ENCODE measurements at places on chromosomes 6 and 20. TPM values are rescaled to one million over a fixed set of nuclear protein-coding genes. Genes with fewer than 3 reads are reported as not detected.

DNA sequence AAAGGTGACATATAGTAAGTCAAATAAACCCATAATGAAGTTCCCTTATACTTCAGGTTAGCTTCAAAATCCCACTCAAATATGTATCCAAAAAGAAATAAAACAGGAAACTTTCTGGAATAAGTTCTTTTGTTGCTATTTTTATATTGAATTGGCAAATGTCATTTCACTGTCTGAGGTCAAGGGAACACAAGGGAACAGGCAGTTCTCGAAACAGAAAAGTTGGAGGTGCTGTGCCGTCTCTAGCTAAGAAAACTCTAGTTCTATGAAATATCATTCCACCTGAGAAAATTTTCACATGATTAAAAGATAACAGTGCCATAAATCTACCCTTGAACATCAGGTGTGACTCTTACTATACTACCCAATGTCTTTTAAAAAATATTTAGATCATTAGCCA is 358.5 kb downstream of the PRKN start:
- no peak for DNase-seq

DNA sequence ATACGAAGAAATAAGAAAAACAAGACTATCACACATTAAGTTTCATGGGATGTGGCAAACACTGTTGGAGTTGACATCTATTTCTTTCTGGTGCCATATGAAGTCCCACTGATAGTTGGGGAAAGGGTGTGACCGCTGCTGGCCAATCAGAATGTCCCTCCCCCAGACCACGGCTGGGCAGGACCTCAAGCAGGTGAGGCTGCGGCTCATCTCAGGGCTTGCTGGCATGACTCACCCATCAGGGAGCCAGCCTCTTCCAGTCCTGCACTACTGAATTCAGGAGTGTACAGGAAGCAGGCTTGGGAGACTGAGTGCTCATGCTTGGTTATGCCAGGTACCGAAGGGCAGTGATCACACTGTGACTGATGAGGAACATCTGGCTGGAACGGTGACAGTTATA is 18.9 kb downstream of the PREP start:
- DNase-seq, result no peak

GRCh38 chr6:44630125-44631028 is 242.9 kb downstream of the CDC5L start:
- DNase-seq, result peak; percentile 63

GRCh38 chr6:123636282-123636681 is 468 bp downstream of the TRDN start:
- no peak for DNase-seq

DNA sequence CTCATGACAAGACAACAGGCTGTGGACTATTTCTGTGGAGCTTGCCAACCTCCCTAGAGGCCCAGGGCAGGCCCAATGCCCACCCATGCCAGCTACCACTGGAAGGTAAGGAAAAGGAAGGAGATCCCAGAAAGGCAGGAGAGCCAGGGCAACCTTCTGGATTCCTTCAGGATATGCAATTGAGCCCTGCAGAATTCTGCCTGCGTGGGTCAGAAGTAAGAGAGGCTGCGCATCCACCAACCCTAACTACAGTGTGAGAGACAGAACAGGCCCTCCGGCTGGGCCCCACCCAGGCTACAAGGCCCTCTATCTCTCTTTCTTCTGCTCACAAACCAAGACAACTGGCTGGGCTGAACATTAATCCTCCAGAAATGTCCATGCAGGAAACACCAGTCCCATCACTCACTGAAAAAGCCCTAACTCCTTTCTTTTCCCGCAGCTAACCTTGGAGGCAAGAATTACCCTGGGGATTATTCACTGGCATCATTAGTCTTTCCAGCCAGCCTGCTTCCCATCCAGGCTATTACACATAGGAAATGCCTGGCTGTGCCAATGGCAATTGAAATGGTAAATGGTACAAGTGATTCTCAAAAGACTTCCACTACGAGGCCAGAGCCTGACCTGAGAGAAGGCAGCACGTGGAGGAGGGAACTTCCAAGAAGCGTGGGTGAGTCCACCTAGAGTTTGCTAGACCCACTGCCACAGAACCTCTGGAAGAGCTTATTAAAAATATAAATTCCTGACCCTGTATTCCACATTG is 15.2 kb downstream of the MAP1LC3A start:
- DNase-seq, result no peak

DNA sequence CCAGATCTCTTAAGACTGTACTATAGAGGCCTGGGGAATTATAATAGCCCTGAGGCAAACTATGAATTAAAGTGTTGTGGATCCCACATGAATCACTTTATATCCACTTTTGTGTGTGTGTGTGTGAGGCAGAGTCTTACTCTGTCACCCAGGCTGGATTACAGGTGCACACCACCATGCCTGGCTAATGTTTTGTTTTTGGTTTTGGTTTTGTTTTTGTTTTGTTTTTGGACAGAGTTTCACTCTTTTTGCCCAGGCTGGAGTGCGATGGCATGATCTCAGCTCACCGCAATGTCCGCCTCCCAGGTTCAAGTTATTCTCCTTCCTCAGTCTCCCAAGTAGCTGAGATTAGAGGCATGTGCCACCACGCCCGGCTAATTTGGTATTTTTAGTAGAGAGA is 32.2 kb upstream of the MICB start:
- DNase-seq, result no peak

- no peak for DNase-seq
Measured at GRCh38 chr6:37381579-37381978, 27.8 kb downstream of the RNF8 start.

GRCh38 chr6:132972254-132972653 is 157.9 kb downstream of the RPS12 start:
- no peak for DNase-seq

DNA sequence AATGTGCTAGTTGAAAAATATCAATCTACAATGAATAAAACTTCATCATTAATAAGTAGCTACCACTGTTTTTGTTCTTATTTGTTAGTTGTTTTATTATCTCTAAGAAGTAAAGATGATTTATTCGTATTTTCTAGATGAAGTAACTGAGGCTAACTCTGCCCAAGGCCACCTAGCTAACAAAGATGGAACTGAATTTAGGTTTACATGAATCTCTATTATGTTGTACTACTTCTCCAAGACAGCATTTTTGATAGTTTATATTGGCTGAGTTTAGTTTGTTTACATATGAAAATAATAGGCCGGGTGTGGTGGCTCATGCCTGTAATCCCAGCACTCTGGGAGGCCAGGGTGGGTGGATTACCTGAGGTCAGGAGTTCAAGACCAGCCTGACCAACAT is 121.5 kb downstream of the NCOA3 start:
- no peak for DNase-seq

GRCh38 chr6:44254191-44255104 is 2.9 kb downstream of the SLC35B2 start:
- DNase-seq, result no peak

DNA sequence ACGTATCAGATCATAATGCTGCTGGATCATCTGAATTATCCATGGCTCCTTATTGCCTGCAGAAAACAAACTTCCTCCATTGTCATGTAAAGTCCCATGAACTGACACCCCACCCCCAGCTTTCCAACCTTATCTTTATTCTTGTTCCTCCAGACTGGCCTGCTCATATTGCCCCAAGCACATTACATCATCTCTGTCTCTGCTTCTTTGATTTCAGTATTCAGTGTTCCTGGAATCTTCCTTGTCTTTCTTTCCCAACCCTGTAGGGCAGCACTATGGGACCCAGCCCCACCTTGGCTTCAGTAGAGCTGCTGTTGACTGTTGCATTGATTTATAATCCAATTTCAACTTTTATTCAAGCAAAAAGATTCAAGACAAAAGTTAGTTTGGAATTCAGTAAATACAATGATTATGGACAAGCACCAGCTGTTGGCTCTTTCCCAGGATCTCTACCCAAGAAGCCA is 187.5 kb upstream of the ECI2 start:
- DNase-seq, result no peak

- DNase-seq, result no peak
Measured at GRCh38 chr6:37575221-37575620, 75.5 kb upstream of the CCDC167 start.

GRCh38 chr6:158767709-158768108 is 51.5 kb downstream of the EZR start:
- DNase-seq, result no peak

- no peak for DNase-seq
Measured at GRCh38 chr6:14305131-14305530, 187.6 kb downstream of the CD83 start.

GRCh38 chr6:162179196-162179951 is 548.2 kb downstream of the PRKN start:
- no peak for DNase-seq

- DNase-seq, result no peak
Measured at GRCh38 chr6:141463237-141463977, 669.3 kb upstream of the GJE1 start.

GRCh38 chr6:73854998-73855718 is 159.2 kb downstream of the CD109 start:
- no peak for DNase-seq

GRCh38 chr20:63006540-63007359 is at the start of gene BHLHE23:
TSS of gene BHLHE23 (minus strand) at chr20:63006964. CDS start at chr20:63006774, 190 bp downstream.
- DNase-seq, result no peak

- no peak for DNase-seq
Measured at GRCh38 chr6:137661601-137662000, 167.4 kb upstream of the OLIG3 start.

PROKR2 gene
- not detected for total RNA-seq

IDH3B gene
- total RNA-seq, result 67.0 TPM

FILIP1 gene
- 40.2 TPM for total RNA-seq

MDC1 gene
- 43.2 TPM for total RNA-seq

PTCRA gene
- 0.40 TPM for total RNA-seq

NEURL2 gene
- 8.9 TPM for total RNA-seq

TP53TG5 gene
- not detected for total RNA-seq

C20orf141 gene
- not detected for total RNA-seq

PGM3 gene
- total RNA-seq, result 37.2 TPM

GDAP1L1 gene
- total RNA-seq, result not detected

PSORS1C2 gene
- not detected for total RNA-seq

GPR63 gene
- total RNA-seq, result 0.49 TPM

TBXT gene
- not detected for total RNA-seq

MSH5 gene
- 21.2 TPM for total RNA-seq

NHSL1 gene
- total RNA-seq, result 18.5 TPM

All from sciatic nerve (tissue), 2 donors.